ENCODE measurements at places on chromosomes 16 and 17.

- peak; percentile 82 for DNase-seq
Observed at GRCh38 chr17:3754458-3755334, 31.0 kb downstream of the HASPIN start.

GRCh38 chr16:369866-370436, 387 bp downstream of the MRPL28 start:
- DNase-seq, result no peak

DNA sequence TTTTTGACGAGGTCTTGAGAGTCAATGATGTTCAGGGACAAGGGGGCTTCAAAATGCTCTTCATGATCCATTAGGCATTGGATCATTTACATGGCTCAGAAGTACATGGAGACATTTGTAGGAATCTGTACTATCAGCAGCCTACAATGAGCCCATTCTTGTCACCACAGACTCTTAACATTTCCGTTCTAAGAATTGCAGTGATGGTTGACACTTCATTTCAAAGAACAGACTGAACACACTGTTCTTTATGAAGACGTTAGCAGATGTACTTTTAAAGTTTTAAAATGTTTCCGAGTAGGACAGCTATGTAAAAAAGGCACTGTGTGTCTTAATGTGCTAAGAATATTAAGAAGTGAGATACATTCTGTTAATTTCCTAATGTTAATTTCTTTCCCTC, 97.3 kb upstream of the GOT2 start:
- DNase-seq, result no peak

DNA sequence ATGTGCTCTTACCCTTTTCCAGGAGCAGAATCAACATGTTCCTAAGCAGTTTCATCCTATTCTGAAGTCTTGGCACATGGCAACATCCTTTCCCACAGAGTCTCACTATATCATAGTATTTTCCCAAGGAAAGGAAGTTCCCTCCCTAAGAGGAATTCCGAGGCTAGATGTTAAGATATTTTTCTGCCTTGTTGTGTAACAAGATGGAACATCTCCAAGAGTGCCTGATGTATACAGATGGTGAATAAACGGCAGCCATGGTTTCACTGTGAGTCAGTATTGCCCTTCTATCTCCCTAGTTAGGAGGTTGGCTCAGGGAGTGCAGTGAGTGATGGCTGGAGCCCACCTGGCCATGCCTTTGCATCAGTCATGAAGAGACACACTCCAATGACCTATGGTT, 48.2 kb downstream of the SPACA3 start:
- no peak for DNase-seq

GRCh38 chr16:69077251-69077650, 28.2 kb upstream of the HAS3 start:
- DNase-seq, result no peak

DNA sequence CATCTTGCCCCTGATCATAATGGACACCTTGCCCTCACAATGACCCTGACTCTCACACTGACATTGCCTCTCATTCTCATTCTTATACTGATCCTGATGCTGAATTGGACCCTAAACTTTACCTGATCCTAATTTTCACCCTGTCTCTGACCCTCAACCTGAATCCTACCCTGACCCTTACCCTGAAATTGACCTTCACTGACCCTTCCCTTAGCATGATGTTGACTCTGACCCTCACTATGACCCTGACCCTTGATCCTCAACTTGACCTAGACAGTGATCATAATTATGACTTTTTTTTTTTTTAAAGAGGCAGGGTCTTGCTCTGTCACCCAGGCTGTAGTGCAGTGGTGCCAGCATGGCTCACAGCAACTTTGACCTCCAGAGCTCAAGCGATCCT, 3.4 kb downstream of the AHSP start:
- no peak for DNase-seq

GRCh38 chr17:77746393-77746792, 212.1 kb upstream of the TNRC6C start:
- no peak for DNase-seq

DNA sequence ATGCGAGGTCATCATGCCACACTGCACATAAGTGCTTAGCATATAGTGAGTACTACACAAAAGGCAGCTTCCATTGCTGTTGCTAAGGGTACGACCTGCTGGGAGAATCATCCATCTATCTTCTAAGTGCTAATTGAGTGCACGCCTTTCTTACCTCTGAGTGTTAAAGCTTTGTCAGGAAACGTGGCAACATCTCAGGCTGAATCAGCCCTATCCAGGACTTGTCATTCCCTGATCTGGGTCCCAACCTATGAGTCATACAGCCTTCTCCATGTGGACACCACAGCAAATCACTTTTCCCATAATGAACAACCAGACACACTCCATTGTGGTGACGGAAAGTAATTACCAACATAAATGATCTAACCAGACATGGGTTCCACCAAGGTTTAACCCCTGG, 201.1 kb upstream of the MAF start:
- DNase-seq, result no peak

DNA sequence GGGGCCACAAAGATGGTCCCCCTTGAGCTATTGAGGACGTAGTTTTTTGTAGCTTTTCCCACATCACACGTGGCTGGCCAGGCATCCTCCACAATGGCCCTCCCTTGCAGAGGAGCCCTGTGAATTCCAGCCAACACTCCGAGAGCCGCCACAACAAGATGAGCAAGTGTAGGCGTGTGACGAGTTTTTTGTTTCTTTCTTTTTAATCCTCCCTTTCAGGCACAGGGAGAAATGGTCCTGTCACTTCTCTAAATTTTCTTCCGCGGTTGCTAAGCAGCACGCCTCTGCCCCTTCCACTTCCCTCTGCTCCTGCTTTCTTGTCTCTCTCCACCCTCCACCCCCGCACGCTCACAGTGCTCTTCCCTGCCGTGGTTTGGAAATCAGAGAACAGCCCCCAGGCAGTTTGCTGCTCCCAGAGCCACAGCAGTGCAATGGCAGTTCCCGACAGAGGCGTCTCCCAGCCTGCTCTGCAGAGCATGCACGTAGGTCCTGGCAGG, 68.0 kb upstream of the MRTFB start:
- no peak for DNase-seq

GRCh38 chr16:87864331-87864989, 4.8 kb downstream of the SLC7A5 start:
- no peak for DNase-seq

DNA sequence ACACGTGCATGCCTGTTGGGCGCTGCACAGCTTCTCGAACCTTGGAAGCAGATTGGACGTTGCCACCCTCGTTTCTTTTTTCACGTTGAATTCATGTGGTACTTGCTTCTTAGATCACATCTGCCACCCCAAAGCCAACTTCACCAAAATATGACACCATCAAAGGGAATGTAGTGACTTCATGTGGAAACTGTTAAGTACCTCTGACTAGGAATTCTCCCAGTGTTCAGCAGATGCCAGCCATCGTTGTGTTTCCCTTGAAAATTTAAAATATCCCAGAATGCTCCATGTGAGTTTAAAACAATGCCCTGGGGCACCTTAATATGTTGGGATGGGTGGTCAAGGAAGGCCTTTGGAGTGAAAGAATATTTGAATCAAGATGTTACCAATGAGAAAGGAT, 22.6 kb upstream of the FAM20A start:
- no peak for DNase-seq

GRCh38 chr16:48280546-48280945, 33.2 kb upstream of the ABCC11 start:
- DNase-seq, result no peak

DNA sequence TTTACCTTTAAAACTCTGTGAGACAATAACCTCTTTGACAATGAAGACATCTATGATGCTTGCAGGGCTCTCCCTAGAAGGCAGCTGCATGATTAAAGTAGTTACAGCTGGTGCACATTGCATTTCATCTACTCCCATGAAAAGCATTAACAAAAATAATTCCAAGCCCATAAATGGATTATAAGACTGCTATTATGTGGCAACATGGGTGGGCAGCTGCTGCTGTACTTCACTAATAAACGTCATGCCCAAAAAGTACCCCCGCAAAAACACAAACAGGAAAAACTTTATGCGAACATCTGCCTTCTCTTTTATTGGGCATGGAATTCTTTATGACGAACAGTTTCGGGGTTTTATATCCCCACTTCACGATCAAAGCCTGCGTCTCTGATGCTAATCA, 224.9 kb downstream of the CA10 start:
- no peak for DNase-seq

DNA sequence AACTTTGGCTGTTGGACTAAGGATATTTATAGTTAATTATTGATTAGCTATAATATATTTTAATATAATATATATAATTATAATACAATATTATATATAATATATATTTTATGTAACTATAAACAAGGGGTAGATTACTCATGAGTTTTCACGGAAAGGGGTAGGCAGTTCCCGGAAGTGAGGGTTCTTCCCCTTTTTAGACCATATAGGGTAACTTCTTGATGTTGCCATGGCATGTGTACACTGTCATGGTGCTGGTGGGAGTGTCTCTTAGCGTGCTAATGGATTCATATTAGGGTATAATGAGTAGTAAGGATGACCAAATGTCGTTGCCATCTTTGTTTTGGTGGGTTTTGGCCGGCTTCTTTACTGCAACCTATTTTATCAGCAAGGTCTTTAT, 315.6 kb downstream of the WWOX start:
- DNase-seq, result no peak

DNA sequence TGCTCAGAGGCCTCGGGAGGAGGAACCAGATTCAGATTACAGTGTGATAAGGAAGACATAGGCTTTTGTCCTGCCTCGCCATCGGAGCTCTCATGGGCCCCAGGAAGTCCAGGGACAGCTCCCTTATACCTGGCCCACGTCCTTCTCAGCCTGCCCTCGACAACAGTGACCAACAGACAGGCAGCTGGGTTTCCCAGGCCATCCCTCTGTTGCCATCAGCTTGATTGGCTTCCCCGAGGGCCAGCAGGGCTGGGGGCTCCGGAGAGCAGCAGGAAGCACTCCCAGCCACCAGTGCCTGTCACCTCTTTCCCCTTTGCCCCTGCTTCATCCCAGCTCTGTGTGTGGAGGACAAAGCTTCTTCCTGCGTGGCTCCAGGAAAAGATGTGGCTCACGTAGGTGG, 17.6 kb downstream of the CD300A start:
- no peak for DNase-seq

- no peak for DNase-seq
Observed at GRCh38 chr16:66502020-66502913, 47.7 kb downstream of the TK2 start.

DNA sequence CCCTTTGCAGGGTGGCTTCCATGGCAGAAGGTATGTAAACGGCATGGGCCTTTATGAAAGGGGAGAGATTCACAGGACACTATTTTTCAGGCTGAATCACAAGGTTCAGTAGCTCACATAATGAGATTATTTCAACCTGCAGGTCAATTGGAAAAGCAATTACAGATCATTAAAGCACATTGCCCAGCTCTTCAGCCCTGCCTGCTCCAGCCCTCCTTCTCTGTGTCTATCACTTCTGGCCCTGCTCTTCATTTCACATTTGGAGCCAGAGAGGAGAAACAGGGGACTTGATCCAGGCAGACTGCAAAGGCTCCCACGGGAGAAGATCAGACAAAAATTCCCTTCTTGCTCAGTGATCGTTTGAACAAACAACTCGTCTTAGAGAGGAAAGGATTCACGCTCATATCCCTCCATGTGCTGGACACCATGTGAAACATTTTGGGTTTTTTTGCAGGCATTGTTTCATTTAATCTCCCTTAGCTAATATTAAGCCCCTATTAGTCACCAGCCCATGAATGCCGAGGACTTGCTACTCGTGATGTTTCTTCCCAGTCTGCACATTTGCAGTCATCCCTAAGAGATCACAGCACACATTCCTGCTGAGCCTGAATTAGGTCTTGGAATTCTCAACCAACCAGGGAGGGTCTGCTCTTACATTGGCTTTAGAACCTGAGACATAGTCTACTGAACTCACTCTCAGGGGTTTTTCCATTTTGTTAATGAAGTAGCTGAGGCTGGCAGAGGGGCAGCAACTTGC, 443.9 kb upstream of the CCL2 start:
- DNase-seq, result no peak

DNA sequence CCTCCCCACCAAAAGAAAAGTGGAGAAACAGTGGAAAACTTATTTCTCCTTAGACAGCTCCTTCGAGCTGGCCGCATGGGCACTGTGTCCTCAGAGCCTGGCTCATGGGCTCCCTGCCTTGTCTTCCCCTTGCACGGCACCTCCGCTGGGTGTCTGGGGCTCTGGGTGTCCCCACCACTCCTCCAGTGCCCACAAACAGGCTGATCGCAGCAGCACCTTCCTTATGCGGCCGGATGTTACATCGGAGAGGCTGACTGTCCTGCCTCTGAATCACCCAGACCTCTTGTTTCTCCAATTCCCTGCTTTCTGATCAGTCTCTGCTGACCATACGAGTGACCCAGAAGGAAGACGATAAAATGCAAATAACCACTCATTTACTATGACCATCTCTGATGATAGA, 121.7 kb downstream of the SLC39A11 start:
- no peak for DNase-seq

DNA sequence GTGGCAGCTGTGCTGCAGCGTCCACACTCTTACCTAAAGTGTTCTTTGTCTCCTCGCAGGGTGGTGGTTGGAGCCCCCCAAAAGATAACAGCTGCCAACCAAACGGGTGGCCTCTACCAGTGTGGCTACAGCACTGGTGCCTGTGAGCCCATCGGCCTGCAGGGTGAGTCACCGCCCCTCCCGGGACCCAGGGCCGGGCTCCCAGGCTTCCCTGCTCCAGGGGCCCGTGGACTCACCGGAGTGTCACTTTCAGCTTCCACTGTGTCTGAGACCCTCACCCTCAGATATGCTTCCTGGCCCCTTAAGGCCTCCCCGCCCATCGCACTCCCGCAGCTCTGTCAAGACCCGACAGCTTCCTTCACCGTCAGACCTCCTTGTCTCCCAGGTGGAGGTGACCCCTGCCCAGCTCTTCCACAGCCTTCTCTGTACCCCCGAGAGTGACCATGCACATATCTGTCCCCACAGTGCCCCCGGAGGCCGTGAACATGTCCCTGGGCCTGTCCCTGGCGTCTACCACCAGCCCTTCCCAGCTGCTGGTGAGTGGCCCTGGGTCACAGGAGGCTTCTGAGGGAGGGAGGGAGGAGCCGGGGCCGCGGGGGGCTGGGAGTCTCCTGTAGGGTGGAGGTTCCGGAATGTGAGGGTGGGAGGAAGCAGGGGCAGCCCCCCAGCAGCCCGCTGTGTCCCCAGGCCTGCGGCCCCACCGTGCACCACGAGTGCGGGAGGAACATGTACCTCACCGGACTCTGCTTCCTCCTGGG, 1.8 kb downstream of the ITGAX start:
- DNase-seq, result no peak

- DNase-seq, result no peak
Observed at GRCh38 chr16:28038409-28038808, 25.1 kb downstream of the GSG1L start.

DNA sequence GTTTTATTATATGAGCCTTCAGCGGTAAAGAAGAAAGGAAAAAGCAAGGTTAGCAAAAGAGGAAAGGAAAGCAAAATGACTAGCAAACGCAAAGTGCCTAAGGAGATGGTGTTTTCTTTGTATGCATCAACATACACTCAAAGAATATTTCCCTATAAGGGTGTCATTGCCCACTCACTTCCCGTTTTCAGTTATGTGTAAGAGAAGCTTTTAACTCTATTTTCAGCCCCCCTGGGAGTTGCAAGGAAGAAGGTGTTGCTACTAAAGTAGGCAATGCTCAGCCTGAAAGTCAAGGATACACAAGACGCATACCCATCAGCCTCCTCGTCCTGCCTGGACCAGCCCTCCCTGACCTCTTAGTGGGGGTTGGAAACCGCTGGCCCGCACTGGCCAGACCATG, 267.7 kb upstream of the ZFHX3 start:
- DNase-seq, result no peak
